ENCODE measurements at places on chromosomes 7 and 10.

DNA sequence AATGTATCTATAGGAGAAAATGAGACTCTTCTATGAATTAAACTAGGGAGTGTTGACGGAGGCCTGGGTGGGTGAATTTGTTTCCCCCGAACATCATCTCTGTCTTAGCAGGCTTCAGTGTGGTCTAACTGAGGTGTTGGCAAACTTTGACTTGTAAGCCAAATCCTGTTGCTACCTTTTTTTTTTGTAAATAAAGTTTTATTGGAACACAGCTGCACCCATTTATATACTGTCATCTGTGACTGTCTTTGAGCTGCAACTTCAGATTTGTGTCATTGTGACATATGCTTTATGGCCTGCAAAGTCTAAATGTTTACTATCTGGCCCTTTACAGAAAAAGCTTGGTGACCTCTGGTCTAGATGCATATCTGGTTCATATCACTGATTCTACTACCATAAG, 455.9 kb downstream of the LRMDA start:
- DNase-seq = no peak

GRCh38 chr10:7186387-7187018, 224.3 kb downstream of the SFMBT2 start:
- DNase-seq = peak; percentile 6

DNA sequence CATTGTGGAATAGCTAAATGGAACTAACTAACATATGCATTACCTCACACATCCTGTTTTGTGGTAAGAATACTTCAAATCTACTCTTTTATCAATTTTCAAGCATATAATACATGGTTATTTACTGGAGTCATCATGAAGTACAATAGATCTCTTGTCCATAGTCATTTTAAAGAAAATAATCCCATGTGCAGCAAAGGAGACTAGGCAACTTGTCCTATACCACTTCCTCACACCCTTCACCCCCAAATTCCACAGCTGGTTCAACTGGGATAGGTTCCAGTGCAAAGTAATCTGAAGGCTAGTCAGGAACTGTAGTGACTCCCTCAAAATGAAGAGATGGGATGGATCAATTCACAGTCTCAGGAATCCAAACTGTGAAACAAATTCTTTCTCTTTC, 176.1 kb downstream of the SGMS1 start:
- no peak for DNase-seq

DNA sequence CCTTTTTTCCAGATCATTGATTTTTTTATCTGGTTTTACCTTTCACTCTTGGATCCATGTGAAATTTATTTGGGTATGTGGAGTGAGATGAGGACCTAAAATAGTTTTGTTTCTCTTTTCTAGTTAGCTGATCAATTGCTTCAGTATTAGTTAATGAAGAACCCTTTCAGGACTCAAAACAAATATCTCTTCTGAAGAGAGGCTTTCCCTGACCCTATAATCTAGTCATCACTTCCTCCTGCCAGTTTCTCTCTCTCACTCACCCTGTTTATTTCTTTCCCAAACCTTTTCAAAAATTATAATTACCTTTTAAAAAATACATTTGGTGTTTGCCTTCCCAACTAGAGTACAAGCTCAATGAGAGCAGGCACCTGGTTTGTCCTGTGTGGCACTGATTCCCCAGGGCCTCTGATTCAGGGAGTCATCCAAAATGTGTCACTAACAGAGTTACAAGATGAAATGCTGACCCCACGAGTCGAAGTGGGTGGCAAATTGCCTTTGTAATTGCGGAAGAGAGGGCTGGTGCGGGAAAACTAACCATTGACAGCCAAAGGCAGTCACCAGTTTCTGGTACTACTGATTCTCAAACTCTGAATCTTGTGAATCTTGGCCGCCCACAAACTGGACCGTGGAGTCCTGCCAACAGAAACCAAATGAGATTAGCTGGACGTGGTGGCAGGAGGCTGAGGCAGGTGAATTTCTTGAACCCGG, 2.4 kb downstream of the TMEM140 start:
- no peak for DNase-seq

DNA sequence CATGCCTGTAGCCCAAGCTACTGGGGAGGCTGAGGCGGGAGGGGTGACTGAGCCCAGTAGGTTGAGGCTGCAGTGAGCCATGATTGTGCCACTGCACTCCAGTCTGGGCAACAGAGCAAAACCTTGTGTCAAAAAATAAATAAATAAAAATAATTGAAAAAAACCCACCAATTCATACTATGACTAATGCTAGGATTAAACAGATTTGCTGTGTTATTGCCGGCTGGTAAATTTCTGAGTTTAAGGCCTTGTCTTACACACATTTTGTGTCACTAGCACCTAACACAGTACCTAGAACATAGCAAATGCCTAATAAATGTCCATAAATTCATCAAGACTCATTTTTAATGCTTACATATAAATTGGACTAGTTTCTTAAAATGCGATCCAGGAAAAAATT, 8.7 kb downstream of the ESYT2 start:
- DNase-seq = no peak

Measured in A172 (cell line).